ENCODE measurements at places on chromosomes 2 and 18.

DNA sequence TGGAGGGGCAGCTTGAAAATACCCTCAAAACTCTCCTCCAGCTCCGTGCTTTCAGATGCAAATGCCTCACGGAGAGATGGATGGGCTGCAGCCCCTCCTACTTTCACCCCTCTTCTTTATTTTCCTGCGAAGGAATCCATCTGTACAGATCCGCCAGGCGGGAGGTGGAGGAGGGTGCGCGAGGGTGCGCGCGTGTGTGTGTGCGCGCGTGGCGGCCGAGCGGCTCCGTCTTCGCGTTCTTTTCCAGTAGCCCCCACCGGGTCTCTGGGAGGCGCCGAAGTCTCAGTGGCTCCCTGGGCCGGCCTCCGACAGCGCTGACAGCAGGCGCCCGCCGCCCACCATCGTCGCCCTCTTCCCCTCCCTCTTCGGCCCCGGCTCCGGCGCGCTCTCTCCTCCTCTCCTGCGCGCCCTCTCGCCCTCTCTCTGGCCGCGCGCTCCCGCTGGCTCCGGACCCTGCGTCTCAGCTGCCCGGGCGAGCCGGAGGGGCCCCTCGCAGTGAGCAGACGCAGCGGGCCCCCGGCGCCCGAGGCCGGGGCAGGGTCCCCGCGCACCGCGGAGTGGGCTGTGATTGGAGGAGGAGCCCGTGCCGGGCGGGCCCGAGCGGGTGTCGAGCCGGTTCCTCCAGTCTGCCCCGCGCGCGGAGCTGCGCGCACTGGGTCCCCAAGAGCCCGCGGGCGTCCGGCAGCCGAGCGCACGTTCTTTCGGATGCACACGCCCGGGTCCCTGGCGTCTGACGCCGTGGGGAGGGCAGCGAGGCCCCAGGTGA, at the start of gene CDH7:
Gene CDH7 (plus strand): TSS at position 624 of the 766 bp plus-strand sequence. CDS start 11,831 bp downstream, outside the sequence.
- DNase-seq: peak; percentile 11

- DNase-seq: no peak
Measured at GRCh38 chr2:68388358-68388757, 23.3 kb downstream of the PLEK start.

DNA sequence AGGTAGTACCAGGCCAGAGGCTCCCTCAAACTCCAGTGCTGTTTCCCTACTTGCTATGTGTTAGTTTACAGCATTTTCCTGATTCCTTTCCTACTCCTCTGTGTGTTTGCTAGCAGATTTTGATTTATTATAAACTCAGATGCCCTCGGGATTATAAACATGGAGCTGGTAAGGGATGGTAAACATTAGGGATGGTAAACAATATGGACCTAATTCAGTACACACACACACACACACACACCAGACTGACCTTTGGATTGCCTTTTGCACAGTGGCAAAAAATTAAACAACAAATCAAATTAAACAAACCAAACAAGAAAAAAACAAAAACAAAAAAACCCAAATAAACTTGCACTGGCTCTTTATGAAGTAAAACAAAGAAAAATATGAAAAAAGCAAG, 55.4 kb upstream of the ACVR1 start:
- DNase-seq: no peak

GRCh38 chr2:241314226-241315092, 1.0 kb downstream of the HDLBP start:
- DNase-seq: peak; percentile 71

DNA sequence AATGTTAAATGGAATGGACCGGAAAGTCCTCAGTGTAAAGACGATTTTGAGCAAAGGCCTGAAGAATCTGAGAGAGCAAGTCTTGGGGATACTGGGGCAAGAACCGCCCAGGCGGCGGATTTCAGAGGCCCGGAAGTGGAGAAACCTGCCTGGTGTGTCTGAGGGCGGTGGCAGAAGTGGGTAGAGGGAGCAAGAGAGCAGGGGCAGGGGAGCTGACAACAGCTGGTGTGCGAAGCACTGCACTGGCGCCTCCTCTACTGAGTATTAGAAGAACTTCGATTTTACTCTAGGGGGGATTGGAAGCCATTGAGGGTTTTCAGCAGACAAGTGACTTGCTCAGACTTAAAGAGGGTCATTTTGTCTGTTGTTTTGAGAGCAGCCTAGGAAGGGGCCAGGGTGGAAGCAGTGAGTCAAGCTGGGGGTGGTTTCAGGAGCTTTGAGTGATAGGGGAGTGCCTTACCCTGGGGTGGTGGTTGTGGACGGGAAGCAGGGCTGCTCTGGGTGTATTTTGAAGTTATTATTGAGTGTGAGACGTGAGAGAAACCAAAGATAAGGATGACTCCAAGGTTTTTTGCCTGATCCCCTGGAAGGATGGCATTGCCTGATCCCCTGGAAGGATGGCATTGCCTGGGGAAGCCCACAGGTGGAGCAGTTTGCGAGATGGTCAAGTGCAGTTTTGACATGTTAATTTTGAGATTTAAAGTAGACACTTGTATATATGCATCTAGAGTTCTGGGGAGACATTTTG, 52.5 kb downstream of the ZNF236 start:
- DNase-seq: no peak

DNA sequence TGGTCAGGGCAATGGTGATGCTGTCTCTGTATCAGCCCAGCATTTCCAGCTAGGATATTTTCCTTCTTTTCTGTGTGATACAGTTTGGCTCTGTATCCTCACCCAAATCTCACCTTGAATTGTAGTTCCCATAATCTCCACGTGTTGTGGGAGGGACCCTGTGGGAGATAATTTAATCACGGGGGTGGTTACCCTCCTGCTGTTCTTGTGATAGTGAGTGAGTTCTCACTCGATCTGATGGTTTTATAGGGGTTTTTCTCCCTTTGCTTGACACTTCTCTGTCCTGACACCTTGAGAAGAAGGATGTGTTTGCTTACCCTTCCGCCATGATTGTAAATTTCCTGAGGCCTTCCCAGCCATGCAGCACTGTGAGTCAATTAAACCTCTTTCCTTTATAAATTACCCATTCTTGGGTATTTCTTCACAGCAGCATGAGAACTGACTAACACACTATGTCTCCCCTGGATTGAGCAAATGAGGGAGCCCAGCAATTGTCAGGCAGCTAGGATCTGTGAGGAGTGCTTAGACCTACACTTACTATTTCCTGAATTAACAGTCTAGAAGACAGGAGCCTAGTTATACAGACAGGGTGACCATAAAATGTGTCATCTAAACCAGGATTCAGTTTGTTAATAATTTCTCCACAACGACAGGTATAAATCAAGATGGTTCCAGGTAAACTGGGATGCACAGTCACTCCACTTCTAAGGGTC, 6.0 kb downstream of the SCN2A start:
- no peak for DNase-seq

DNA sequence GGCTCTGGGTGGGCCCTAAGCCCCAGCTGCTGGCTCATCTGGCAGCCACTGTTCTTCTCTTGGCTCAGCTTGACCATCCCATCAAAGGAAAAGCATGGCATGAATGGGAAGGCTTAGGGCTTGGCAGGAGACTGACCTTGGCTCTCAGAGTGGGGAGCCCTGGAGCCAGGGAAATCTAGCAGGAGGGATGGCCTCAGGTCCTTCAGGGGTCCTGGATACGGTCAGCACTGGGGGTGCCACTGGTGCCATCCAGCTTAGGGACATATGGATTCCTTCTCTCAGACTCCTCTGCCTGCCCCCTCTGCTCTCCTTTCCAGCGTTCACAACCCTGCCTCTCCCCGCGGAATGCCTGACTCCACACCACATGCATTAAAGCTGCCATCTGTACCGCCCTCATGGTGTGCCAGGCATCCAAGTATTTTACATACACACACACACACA, 165.5 kb upstream of the HAAO start:
- DNase-seq: no peak

- peak; percentile 47 for DNase-seq
Measured at GRCh38 chr2:120750488-120751210, 15.0 kb downstream of the GLI2 start.

DNA sequence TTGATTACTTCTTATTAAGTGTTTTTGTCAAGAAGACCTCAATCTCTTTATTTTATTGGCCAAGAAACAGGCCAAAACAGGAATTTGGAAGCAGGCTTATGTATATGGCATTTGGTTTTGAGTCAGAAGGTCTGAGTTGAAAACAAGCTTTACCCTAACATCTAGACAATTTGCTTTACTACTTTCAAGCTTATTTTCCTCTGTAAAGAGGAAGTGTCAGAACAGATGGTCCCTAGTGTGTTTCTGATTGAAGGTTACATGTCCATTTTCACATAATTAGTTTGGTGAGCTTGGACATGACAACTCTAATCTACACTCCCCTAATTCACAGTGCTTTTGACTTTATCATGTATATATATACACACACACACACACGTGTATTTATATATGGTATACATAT, 19.8 kb upstream of the MAP4K4 start:
- DNase-seq: no peak

GRCh38 chr2:180790891-180791290, 189.5 kb upstream of the UBE2E3 start:
- peak; percentile 41 for DNase-seq

DNA sequence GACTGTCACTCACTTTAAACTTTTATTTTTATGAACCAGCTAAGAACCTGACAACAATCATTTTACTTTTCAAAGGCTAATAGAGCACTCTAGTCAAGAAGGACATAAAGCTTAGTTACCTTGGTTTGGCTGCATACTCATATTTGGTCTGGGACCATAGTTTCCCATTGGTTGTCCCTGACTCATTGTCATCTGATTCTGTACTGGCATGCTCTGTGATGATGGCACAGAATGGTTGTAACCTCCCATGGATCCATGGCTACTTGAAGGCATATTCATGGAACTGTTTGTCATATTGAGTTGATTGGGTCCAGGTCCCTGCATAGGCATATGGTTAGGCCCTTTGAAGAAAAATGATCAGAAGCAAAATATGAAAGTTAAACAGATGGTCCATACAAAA, 37.9 kb downstream of the SS18 start:
- peak; percentile 10 for DNase-seq

GRCh38 chr2:142220239-142220638, 89.4 kb upstream of the LRP1B start:
- DNase-seq: no peak

GRCh38 chr2:181241797-181242196, 215.4 kb upstream of the ITGA4 start:
- DNase-seq: no peak

All from mesenchymal stem cell (in vitro differentiated cells and primary cell).